Hematopoietic multipotent progenitor cell (in vitro differentiated cells): ENCODE measurements at places on chromosomes 2 and 18.

GRCh38 chr2:40611196-40611595 is 159.3 kb upstream of the SLC8A1 start:
- no peak for DNase-seq

DNA sequence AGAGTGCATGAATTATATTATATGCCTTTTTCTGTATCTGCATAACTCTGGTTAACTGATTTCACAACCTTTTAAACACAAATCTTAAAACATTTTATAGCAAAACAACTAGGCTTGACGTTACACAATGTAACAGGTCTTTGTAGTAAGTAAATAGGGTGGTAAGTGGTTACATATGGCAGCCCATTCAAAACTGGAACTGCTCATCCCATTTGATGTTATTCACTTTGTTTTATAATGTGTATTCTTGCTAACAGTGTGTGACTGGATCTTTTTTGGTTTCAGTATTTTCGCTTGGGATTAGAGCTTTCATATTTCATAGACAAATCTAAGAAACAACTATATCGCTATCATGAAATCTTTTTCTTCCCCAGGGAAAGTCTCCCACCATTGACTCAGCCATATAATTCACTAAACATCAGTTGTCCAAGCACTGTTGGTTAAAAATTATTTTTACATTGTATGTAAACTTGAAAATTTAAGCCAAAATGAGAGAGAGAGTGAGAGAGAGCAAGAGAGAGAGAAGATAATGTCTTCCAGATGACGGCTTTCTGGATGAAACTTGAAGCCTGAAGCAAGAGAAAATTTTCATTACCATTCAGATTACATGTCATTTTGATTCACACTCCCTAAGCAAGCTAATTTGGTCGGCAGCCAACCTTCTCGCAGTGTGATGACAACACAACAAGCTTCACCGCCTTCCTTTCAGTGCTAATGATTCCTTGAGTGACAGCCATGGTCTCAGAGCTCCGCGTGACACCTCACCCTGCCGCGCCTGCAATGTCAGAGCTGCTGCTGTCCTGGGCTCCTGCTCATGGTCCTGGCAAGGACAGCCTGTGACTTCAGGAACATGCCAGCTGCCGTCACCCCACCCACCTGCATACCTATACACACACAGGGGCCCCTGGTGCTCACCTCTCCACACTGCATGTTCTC is 946.9 kb upstream of the SOX11 start:
- no peak for DNase-seq

DNA sequence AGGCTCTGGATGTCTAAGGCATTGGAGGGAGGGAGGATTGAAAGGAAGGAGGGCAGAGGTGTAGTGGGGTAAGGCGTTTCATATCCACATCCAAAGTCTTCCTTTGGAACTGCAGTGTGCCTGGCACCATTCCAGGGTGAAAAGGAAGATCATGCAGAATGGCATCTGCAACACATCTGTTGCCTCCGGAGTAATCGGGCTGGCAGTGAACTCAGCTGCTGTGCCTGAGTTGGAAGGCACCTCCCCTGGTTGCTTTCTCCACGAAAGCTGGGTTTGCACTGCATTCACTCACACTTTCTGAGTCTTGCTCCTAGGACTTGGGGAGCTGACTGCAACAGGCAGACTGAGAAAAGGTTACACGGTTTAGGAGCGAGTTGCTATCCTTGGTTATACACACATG is 30.3 kb upstream of the SEC11C start:
- DNase-seq: no peak

- DNase-seq: no peak
Measured at GRCh38 chr2:221791844-221792243, 219.7 kb upstream of the EPHA4 start.

DNA sequence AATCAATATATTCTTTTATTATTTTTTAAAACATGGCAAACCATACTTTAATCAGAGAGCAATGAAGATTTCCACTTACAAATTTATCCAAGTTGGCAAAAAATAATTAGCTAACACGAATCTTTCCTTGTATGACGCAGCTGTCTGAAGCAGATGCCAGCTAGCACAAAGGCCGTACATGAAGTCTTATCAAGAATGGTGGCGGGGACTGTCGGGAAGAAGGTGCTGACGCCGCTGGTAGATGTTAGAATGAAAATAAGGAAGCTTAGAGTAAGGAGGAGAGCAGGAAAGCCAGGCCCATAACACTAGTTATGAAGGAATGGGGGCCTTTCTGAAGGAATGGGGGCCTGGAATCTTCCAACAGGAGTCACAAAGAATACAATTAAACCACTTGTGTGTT is 96.7 kb downstream of the ZNF516 start:
- no peak for DNase-seq

- DNase-seq: no peak
Measured at GRCh38 chr2:7945026-7945425, 736.8 kb upstream of the ID2 start.

DNA sequence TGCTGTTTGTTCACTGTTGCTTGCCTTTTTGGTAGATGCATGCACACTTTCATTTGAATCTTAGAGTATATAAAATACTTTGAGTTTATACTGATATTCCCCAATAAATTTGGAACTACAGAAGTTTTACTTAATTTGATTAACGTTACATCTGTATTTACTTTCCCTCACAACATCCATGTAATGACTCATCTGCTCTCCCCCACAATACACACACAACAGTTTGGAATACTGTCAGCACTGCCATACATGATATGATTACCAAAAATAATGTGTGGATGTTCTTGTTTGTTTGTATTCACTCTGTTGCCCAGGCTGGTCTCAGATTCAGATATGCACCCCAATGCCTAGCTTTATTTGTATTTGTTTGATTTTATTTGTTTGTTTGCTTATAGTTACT is 144.2 kb downstream of the WDR7 start:
- DNase-seq: no peak

GRCh38 chr2:202289394-202290204 is 24.0 kb downstream of the NOP58 start:
- DNase-seq: no peak

- no peak for DNase-seq
Measured at GRCh38 chr2:172488556-172488955, 61.2 kb downstream of the ITGA6 start.

- DNase-seq: no peak
Measured at GRCh38 chr2:233312874-233313273, 5.3 kb downstream of the SAG start.

- peak; percentile 17 for DNase-seq
Measured at GRCh38 chr18:70172225-70172624, 33.3 kb downstream of the RTTN start.

DNA sequence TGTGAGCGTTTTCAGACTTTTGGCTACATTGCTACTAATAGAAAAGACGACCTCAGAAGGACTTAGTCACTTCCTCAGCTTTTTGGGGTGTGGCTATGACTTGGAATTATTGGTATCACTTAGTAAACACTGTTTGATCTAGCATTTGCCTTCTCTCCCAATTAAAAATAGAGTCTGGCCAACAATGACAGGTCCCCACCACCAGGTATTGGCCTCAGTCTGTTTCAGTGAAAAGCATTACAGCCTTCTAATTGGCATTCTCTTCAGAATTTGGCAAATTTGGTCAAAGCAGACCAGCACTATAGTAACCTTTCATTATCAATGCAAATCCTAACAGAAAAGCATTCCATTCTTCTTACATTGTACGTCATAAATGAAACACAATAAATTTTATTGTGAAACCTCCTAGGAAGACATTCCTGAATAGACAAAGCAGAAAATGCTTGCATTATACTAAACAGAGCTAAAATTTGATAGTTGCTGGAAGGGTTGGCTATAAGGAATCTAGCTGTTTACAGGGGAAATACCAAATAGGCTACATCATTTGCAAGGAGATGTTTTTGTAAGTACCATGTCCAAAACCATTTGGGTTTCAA is 613.9 kb downstream of the IRS1 start:
- DNase-seq: no peak

DNA sequence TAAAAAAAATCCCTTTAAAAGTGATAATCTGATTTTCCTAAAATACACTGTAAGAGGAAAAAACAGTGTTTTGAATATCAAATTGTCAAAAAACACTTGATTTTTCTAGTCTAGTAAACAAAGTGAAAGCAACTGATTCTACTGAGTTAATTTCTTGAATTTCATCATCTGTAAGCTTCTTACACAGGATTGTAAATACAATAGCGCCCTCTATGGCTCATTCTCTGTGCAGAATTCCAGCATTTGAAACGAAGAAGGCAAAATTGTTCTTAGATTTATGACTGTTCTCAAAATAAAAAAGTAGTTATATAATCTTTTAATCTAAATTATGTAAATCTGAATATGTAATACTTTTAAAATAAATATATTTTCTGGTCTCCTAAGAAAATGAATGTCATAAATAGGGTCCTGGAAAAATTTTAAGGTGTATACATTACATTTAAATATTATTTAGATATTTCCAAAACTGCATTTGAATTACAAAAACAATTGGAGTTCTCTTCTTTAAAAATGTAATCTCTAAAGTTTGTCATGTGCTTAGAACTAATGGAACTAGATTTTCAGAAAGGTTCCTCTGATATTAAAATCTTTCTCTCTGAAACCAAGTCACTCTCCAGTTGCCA is 176.9 kb upstream of the MC4R start:
- peak; percentile 73 for DNase-seq

DNA sequence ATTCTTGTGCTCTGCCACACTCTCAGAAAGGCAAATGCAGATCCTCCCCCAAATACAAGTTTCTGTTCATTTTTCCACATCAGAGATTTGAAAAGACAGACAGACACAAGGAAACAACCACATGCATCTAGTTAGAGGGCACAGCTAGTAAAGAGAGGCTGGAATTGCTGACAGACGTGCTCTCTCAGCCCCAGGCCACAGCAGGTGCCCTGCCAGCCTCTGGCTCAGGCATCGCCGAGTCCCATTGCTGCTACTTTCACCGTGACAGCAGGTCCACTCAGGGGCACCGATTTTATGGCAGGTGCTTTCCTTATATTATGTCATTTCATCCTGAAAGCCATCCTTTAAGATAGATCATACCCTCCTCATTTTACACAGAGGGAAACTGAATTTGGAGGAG is 507.5 kb downstream of the EIPR1 start:
- no peak for DNase-seq

DNA sequence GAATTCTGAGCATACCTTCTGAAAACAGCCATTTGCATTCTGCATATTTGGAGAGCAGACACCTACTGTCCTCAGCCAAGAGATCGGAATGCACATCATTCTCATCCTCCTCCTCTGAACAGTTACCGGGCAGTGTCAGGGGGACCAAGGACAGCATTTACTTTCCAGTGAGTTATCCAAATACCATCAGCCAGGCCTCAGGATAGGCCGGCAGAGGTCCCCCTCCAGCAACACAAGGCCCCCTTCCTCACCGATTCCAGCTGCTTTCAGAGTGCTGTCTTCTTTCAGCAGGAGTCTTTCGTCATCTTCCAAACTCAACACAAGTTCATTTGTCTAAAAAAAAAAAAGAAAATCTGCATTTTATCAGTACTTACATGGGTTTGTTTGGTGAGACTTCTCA is 55.3 kb downstream of the C2orf76 start:
- no peak for DNase-seq

- DNase-seq: no peak
Measured at GRCh38 chr2:154978710-154979109, 280.2 kb downstream of the KCNJ3 start.

GRCh38 chr2:102455061-102455670 is 17.9 kb upstream of the SLC9A4 start:
- no peak for DNase-seq

DNA sequence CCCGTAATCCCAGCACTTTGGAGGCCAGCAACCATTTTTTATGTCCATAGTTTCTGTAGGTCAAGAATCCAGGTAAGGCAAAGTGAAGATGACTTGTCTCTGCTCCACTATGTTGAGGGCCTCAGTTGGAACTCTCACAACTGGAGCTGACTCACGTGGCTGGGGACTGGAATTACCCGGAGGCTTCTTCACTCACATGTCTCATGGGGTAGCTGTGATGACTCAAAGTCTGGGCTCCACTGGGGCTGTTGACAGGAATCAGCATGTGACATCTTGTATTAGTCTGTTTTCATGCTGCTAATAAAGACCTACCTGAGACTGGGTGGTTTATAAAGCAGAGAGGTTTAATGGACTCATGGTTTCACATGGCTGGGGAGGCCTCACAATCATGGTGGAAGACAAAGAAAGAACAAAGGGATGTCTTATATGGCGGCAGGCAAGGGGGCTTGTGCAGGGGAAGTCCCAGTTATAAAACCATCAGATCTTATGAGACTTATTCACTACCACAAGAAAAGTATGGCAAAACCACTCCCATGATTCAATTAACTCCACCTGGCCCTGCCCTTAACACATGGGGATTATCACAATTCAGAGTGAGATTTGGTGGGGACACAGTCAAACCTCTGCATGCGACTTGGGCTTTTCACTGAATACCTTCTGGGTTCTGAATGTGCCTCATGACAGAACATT is 7.8 kb upstream of the PPP1R1C start:
- DNase-seq: no peak

- no peak for DNase-seq
Measured at GRCh38 chr18:27948986-27949385, 227.9 kb downstream of the CDH2 start.

GRCh38 chr2:212949786-212950185 is 201.6 kb downstream of the IKZF2 start:
- DNase-seq: no peak

GRCh38 chr2:118845005-118845521 is 2.4 kb downstream of the EN1 start:
- no peak for DNase-seq

GRCh38 chr2:208012449-208012848 is 12.9 kb downstream of the PLEKHM3 start:
- DNase-seq: no peak

- DNase-seq: no peak
Measured at GRCh38 chr2:50347358-50348044, 684.4 kb downstream of the NRXN1 start.

GRCh38 chr18:35019933-35020332 is 21.3 kb upstream of the MAPRE2 start:
- DNase-seq: no peak

- DNase-seq: peak; percentile 73
Measured at GRCh38 chr2:37615804-37616676, 55.4 kb downstream of the CDC42EP3 start.

GRCh38 chr18:27600245-27600644 is 415.1 kb upstream of the CHST9 start:
- no peak for DNase-seq

DNA sequence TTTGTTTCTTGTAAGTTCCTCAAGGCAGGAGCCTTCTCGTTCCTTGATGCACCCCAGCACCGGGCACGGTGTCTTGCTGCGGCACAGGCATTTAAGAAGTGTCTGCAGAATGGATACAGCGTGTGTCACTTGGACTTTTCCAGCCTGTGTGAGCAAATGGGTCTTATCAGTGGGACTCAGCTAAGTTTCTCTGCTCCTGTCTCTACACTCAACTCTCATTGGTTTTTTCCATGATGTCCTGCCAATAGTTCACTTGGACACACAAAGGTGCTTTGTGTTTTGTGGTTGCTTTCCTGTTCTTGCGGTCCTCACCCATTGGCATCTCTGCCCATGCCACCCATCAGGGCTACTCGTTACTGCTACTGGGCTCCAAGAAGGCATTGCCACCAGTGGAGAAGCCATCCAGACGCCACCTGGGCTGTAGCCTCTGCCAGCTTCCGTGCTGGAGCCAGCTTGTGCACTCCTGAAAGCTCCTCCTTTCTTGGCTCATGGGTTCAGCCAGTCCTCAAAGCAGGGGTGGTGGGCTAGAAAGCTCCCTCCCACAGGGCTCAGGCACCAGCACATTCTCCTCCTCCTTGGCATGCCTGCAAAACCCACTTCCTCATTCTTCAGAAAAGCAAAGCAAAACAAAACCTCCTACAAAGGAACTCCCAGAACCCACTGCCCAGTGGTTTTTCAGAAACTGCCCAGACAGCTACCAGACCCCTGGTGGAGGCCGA is 41.4 kb downstream of the IL1R2 start:
- DNase-seq: no peak
